ENCODE measurements at places on chromosomes 5 and 9.

DNA sequence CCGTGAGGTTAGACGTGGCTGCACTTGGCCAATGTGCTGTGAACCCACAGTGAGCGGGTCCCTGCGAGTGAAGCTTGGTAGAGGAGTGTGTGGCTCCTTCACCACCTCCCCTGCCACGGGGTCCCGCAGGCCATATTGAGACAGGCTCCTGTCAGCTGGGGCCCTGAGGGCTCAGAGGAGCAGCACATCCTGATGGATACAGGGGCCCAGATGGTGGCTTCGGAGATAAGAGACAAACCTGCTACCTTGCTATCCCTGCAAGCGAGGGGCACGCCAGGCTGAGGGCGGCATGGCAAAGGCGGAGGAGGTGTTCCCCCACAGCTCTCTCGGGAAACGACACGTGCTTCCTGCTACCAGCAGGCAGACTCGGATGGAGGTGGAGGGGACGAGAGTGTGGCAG, 33.1 kb downstream of the SLC6A3 start:
- no peak for DNase-seq

GRCh38 chr5:165837286-165837685, 2331.9 kb downstream of the MAT2B start:
- no peak for DNase-seq

DNA sequence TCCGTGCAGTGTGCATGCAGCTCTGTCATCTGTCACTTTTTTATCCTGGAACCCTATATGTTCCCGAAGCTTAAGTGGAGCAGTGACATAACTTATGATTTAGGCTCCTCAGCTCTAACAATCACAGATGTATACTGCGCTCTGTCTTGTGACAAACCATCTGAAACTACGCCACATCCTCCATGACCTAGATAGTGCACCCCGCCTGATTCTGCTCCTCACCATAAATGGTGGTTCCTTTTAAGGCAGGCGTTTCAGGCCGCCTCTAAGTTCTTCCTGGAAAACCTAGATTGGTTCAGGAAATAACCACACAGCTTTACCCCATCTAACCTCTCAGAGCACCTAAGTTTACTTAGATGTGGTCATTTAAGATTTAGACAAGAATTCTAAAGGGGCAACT, 372.0 kb downstream of the CDH10 start:
- DNase-seq = no peak

DNA sequence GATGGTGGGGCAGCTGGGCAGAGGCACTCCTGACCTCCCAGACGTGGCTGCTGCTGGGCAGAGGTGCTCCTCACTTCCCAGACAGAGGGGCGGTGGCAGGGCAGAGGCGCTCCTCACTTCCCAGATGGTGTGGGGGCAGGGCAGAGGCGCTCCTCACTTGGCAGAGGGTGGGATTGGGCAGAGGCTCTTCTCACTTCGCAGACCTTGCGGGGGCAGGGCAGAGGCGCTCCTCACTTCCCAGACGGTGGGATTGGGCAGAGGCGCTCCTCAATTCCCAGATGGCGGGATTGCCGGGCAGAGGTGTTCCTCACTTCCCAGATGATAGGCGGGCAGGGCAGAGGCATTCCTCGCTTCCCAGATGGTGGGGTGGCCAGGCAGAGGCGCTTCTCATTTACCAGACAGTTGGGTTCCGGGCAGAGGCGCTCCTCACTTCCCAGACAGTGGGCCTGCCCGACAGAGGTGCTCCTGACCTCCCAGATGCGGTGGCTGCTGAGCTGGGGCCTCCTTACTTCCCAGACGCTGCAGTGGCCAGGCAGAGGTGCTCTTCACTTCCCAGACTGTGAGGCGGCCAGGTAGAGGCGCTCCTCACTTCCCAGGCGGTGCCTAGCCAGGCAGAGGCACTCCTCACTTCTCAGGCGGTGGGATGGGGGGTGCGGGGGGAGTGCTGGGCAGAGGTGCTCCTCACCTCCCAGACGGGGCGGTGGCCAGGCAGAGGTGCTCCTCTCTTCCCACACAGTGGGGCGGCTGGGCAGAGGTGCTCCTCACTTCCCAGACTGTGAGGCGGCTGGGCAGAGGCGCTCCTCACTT, 25.3 kb upstream of the SPATA31E1 start:
- no peak for DNase-seq

GRCh38 chr5:54484219-54484894, 28.9 kb downstream of the HSPB3 start:
- DNase-seq = no peak

DNA sequence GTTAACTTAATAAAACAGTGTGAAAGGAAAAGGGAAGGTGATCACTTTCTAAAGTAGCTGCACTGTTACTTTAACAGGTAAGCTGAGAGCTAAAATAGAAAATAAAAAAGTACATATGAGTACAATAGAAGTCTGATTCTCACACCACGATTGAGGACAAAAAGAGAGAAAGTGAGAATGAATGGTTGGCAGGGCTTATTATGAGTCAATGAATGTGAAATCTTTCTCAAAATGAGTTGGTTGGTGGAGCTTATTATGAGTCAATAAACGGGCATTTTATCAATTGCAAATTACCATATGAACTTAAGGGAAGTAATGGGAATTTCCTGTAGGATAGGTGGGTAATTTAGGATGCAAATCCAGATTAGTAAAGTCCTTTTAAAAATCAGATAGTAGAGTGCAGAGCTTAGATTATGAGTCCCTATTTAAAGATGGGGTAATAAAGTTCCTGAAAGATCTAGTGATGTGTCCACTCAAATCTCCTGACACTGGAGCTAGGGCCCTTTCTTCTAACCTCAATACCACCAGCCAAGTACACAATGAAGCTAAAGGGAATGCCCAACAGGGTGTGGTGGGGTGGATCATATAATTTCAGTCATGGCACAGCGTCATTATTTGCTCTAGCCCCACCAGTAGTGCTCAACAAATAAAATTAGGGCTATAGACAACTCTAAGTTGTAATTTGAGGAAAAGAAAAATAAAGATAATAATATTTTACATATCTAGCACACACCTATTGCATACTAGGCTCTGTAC, 21.1 kb upstream of the TLR4 start:
- no peak for DNase-seq

DNA sequence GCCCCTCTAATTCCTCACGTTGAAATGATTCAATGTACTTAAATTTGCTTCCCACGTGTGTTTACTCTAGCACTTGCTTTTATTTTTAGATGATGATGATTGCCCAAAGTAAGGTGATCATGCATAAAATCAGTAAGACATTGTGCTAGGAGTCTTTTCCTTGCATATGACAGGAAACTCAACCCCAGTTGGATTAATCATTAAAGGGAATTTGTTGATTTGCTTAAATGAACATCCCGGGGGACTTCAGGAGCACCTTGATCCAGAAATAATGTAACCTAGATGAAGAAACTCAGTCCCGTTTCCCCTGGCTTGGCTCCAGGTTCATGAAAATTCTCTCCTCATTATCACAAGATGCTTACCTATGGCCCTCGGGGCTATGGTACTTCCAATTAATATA, 106.1 kb upstream of the STC2 start:
- DNase-seq = no peak

DNA sequence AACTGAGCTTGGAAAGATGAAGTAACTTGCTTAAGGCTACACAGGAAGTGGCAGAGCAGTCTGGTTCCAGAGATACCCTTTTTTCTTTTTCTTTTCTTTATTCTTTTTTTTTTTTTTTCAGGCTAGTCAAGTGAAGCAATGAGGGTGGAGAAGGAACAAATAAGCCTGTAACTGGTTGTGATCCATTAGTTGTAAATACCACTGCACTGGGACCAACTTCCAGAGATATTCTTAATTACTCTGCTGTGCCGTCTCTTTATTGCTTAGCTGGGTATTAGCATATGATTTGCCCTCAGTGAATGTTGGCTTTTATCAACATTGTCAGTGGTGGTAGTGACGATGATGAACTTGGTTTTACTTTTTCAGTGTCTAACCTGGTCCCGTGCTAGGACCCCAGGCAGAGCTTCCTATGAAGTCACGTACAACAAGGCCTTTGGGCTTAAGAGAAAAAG, 26.7 kb downstream of the LNPEP start:
- no peak for DNase-seq

- DNase-seq = no peak
These were observed 43.2 kb downstream of the SH3RF2 start for GRCh38 chr5:145979270-145980223.

GRCh38 chr5:19619571-19619970, 368.4 kb downstream of the CDH18 start:
- no peak for DNase-seq

DNA sequence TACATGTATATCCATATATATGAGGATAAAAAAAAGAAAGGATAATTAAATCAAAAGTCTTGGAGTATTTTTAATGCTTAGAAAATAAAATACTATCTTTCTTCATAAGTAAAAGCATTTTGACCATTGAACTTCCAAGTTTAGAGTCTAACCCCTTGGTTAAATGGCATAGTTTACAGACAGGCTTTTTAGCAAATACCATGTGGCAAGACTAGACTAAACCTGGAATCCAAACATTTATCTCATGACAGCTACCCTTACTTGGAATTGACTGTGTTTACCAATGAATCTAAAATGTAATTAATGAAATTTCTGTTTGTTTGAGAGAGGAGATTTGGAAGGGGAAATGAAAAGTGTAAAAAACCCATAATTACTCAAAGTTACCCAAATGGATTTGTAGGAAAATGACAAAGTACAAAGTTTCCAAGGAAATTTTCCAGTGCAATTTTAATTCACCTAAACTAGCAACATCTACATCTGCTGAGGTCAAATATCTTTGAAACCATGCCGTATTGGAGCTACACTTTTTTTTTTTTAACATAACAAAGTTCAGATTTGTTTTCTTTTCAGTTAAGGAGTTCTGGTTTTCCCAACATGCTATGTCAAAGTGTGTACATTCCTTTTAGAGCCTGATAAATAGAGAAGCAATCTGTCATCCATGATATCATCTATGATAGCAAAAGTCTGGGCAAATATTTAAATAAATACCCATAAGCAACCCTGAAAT, 272.1 kb upstream of the DAB2 start:
- no peak for DNase-seq

DNA sequence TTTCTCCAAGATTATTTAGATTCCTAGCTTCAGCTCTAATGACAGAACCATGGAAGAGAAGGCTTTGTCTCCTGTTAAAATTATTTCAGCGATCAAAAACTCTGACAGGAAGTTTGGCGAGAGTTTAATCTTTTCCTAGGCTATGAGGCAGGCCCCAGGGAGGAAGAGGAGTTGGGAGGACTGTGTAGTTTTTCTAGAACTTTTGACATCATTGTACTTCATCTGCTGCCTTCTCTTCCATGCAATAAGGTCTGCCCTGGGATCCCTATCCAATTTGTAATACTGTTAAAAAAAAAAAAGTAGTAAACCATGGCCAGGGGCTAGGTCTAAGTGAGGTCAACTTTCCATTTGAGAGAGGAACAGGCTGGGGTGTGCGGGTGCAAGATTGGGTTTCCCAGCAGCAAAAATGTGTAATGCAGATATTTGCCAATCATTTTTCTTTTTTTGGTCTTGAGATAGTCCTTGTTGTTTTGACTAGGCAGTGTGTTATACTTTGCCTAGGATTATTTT, 261.9 kb upstream of the ANKH start:
- DNase-seq = no peak

- DNase-seq = no peak
These were observed 122.6 kb upstream of the KLF4 start for GRCh38 chr9:107612136-107612535.

DNA sequence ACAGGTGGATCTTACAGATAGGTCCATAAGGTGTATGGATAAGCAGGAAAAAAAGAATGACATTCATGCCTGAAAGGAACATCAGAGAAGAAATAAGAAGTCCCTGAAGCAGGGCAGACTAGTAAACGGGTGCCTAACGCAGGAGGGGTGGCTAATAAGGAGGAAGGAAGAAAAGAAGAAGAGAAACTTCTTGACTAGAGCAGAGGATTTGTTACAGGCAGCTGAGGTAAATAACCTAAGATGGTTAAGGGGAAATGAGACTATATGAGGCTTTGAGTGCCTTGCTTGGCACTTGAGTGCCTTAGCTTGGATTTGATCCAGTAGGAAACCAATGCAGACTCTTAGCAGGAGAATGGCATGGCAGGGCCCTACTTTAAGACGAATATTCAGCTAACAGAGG, 313.5 kb upstream of the PDE4D start:
- DNase-seq = no peak

- DNase-seq = no peak
These were observed 30.4 kb downstream of the RASGRF2 start for GRCh38 chr5:80990527-80990926.

GRCh38 chr5:74396913-74397622, 243.5 kb downstream of the ENC1 start:
- DNase-seq = no peak

GRCh38 chr5:122611406-122611805, 163.5 kb upstream of the SNX2 start:
- DNase-seq = no peak

DNA sequence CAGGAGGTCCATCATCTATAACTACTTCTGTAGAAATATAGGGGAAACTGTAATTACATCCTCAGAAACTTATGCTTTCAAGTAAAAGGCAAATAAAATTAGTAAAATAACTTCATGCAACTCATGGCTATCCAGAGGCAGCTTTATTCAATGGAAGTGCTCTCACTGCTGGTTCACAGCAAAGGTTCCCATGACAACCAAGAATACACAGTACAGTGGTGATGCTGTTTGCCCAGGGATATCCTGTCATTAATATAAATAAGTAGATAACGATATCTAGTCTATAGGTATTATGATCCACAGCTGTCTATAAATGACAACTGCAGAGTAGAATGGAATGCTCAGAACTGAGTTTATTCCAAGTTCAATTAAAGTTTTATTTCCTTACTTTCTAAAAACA, 390.3 kb downstream of the PDE4D start:
- DNase-seq = no peak

DNA sequence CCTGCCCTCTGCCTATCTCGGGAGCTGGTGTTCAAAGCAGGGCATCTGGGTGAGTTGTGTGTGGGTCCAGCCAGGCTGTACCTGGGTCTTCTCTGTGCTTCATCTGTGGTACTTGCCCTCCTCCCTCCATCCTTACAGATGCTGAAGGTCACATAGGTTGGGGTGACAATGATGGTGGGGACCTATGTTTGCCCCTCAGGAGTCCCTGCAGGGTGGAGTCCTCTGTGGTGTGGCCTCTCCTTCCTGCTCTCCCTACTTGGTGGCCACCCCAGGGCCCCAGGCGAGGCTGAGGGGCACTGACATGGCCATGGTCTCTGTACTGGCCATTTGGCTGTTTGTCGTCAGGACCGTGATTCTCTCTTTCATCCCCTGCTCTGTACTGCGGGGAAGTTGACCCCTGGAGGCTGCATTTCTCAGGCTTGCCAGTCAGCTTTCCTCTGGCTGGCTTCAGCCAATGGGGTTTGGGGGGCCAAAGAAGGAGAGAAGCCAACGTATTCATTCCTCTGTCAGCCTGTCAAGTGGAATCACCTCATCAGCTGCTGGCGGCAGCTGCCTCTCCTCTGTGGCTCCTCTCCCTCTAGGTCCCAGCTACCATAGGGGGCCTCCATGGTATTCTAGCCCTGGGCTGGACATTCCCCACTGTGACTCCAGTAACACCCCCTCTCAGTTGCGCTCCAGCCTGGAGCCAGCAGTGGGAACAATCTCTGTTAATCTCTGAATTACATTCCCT, 4.6 kb downstream of the DCANP1 start:
- no peak for DNase-seq

GRCh38 chr5:38331831-38332230, 73.5 kb downstream of the EGFLAM start:
- no peak for DNase-seq

- DNase-seq = no peak
These were observed 84.9 kb downstream of the KLHL3 start for GRCh38 chr5:137651022-137651421.
